ENCODE measurements at places on chromosomes 4 and X. TPM values are rescaled to one million over a fixed set of nuclear protein-coding genes. Genes with fewer than 3 reads are reported as not detected.

GRCh38 chrX:104195489-104196084, 29.3 kb downstream of the FAM199X start:
- H3K27me3 ChIP-seq, result no peaks in the 10 kb centered on the region
- no peaks in the 10 kb centered on the region for H3K4me1 ChIP-seq
- DNase-seq, result peak; percentile 24
- no peak overlapping the region for H3K4me3 ChIP-seq
- peaks cover 2% of the 10 kb centered on the region for H3K36me3 ChIP-seq

DNA sequence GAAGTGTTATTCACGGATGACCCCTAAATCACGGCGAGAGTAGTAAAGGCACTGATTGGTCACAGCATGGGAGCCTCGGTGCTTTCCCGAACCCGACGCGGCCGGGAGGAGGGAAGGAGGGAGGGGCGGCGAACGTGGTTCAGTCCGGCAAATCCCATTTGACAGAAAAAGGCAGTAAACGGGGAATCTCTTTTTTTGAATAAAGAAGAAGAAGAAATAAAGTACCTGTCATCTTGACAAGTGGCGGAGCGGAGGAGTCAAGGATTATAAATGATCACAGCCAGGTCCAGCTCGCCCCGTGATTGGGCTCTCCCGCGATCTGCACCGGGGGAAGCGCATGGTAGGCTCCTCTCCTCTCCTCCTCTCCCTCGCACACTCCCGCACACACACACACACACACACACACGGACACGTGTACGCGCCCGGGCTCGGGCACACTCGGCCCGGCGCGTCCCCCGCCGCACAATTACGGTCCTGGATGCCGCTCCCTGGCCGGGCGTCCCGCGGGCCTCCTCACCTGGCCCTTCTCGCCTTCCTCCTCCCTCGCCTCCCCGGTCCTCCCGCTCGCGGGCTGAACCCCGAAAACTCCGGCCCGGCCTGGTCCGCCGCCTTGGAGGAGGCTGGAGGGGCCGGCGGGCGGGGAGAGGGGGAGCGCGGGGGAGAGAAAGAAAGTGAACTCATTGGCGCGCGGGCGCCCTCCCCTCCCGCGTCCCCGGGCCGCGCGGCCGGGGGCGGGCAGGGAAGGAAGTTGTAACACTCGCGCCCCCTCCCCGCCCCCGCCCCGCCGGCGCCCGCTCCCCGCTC, 99.2 kb upstream of the TENM3 start:
- DNase-seq, result no peak
- H3K4me3 ChIP-seq, result peak overlapping the region; percentile 53
- H3K27me3 ChIP-seq, result peaks cover 57% of the 10 kb centered on the region

DNA sequence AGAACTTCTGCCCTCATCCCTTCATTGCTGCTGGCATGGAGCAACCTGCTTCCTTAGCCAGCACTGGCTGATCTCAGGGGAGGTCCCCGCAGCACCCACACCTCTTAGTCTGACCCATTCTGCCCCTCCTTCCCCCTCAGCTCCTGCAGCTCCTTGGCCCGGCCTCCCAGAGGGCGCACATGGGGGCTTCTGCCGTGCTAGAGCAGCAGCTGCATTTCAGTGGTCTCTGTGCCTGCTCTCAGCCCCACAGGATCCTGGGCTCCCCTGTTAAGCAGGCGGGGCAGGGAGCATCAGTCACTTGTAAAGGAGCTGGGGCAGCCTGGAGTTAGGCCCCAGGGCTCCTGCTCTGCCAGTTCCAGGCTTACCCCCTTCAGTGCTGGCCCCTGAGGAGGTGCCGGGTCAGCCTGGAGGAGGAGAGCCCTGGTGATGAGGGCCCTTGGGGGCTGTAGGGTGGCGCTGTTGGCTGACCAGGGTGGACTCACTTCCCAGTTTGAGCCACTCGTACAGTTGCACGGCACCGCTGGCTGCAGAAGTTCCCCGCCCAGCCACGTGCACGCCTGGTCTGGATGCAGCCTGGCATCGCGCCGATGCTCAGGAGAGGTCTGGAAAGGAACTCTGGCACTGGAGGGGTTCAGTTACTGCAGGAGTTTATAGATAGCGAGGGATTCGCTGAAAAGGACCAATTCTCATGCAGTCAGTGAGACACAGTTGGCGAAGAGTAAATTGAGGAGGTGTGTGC, 85.1 kb upstream of the PSAPL1 start:
- no peaks in the 10 kb centered on the region for H3K36me3 ChIP-seq
- H3K27ac ChIP-seq, result no peak overlapping the region
- peaks cover 12% of the 10 kb centered on the region for H3K4me1 ChIP-seq

DNA sequence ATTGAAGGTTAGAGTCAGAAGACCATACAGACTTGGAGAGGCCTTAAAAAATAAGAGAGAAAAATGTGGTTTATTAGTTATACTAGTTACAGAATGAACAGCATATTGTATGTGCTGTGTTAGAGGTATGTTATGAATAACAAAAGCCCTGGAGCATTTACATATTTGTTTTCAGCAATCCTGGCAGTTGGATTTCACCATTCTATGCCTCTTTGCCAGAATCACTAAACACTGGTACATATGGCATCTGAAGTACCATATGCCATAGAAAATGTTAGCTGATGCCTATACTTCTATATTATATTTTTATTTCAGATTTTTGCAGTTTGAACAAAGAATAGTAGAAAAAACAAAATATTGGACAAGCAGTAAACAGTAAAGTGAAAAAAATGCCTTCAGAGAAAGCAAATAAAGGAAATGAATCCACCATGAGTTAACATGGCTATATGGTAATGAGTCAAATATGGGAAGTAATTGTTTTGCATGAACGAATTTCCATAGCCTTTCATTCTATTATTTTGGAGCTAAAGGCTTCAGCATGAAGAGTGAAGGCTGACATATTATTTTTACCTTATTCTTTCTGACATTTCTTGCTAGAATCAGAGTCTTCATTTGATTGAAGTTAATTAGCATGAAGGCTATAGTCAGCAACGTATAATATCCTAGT, 41.9 kb upstream of the PRDM8 start:
- no peaks in the 10 kb centered on the region for H3K4me1 ChIP-seq
- H3K36me3 ChIP-seq, result no peaks in the 10 kb centered on the region
- H3K27ac ChIP-seq, result no peak overlapping the region
- no peak for DNase-seq
- no peaks in the 10 kb centered on the region for H3K27me3 ChIP-seq

The QRFPR gene
- not detected for total RNA-seq

DNA sequence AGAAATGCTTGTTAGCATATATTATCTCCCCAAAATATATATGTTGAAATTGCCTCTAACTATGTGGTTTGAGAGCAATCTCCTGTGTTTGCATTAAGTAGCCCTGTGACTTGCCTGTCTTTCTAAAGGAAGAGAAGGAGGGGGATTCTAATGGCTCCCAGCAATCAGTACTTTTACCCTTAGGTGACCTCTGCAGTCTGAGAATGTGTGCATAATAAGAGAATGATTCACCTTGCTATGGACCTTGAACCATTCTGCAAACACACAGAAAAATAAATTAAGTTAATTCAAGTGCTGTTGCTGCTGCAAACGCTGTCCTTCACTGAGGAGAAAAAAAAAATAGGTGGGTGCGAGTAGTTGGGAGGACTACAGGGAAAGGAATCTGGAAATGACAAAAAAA, 322.2 kb downstream of the IQCM start:
- no peak overlapping the region for H3K27ac ChIP-seq
- H3K4me3 ChIP-seq, result no peak overlapping the region
- H3K4me1 ChIP-seq, result no peaks in the 10 kb centered on the region
- H3K27me3 ChIP-seq, result no peaks in the 10 kb centered on the region
- H3K36me3 ChIP-seq, result no peaks in the 10 kb centered on the region

Measured in activated CD8-positive, alpha-beta T cell treated with anti-CD3 and anti-CD28 coated beads, Interleukin-2, amount 10 ng/mL, durations not matched to agents 7 days and 5 days (primary cell).